ENCODE measurements at places on chromosomes 11 and 22. TPM values are rescaled to one million over a fixed set of nuclear protein-coding genes. Genes with fewer than 3 reads are reported as not detected.

- peak; percentile 73 for DNase-seq
These were observed 83.1 kb upstream of the MTNR1B start for GRCh38 chr11:92886243-92886905.

DNA sequence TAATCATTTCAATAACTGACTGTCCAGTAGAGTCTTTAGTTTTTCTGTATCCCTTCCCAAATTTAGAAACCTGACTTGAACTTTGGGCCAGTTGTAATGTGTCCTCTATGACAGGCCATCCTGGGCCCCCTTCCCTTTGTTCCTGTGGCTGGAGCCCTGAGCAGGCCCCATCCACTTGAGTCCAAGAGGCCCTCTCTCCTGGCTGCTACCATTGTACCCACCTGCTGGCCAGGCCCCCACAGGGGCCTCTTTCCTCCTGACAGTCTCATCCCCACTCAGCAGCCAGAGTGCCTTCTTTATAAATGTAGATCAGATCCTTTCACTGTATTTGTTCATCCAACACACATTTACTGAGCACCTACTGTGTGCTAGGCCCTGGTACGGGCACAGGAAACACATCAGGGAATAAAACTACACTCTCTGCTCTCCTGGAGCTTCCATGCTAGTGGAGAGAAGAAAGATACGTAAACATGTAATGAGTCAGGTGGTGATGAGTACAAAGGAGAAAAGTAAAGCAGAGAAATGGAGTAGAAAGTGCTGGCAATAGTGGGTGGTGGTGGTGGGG is 2.7 kb upstream of the LRP5 start:
- DNase-seq: no peak

- DNase-seq: peak; percentile 64
These were observed 1.1 kb upstream of the FBXO7 start for GRCh38 chr22:32473388-32473952.

DNA sequence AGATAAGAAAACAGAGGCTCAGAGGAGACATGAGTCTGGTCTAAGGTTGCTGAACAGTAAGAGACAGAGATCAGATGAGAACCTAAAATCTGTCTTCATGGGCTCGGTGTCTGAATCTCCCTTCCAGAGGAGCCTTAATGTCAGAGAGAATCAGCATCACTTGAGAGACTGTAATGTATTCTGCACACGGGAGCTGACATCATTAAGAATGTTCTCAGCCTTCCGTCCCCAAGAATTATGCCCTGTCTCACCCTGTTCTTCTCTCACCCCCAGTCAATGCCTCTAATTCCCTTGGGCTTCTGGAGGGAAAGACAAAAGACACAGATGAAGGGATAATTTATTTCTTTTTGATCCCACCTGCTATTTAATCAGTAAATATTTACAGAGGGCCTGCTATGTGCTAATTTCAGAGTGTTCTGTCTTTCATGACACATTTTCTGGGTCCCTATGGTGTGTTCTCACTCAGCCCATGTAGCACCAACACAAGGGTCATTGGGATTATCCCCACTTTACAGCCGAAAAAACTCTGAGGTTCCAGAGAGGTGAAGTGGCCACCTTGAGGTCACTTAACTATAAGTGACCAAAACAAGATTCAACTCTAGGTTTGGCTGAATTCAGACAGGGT is 61.8 kb downstream of the CD82 start:
- no peak for DNase-seq

DNA sequence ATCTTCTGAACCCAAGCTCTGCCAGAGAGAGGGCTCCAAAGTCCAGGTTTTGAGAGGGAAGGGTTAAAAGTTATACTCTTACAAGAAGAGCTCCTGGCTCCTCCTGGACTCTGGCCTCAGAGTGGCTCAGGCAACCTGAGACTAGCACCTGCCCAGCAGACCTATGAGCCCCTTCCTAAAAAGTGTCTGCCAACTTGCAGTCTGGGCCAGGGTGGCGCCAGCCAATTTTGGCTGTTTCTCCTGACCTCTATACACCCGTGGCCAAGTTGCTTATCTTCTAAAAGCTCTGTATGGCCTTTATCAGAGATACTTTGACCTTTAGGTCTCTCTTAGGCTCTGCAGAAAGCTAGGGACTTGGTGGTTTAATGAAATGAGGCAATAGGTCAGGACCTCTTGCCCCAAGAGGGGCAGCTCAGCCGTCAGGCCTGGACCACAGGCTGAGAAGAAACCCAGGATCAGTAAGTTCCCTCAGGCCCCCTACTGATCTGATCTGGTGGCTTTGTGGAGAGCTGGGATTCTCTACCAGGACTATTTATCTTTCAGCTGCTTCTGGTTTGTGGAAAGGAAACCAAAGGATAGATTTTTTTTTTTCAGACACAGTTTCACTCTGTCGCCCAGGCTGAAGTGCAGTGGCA is 10.3 kb upstream of the UCP3 start:
- DNase-seq: no peak

- DNase-seq: no peak
These were observed 27.4 kb upstream of the SYT8 start for GRCh38 chr11:1807264-1807995.

DNA sequence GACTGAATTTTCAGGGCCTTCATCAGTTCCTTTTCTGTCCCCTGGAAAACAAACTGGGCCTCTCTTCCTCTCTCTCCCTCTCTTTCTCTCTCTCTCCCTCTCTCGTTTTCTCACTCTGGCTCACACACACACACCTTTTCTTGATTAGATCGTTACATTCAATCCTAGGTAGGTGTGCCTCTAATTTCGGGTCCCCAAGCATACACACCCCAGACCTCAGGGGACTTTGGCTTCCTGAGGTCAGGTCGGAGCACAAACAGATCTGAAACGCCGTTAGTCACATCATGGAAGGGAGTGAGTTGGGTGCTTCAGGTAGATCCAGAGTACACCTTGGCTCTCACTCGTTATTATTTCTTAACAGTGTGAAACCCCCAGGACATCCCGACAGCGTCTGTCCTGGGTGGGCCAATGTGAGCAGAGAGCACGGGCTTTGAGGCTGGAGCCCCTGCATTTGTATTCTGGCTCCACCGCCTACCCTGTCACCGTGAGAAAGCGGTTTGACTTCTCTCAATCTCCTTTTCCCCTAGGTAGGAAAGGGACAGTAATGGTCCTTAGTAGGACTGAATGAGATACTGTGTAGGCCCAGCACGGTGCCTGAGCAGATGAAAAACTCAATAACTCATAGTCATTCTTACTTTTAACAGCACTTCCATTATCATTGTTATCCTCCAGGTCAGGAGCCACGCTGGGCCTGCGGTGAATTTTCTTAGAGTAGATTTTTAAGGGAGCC is 37.3 kb upstream of the POU2AF1 start:
- DNase-seq: no peak

- no peak for DNase-seq
These were observed 34.6 kb downstream of the SPECC1L start for GRCh38 chr22:24305260-24305692.

DNA sequence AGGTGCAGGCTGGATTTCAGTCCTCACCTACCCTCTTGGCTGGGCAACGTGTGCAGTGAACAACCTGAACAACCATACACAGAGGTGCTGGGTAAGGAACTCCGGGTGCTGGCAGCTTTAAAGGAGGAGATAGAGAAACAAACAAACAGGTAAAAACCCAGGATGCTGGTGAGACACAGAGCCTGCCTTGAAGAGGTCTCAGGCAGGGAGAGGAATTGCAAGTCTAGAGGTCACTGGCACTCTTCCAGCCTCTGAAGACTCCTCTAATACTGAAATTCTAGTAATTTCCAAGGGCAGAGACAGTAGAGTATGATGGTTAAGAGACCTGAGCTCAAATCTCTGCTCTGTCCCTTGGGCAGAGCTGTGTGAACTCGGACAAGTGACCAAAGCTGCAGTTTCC is 192.5 kb downstream of the CEP164 start:
- DNase-seq: no peak

DNA sequence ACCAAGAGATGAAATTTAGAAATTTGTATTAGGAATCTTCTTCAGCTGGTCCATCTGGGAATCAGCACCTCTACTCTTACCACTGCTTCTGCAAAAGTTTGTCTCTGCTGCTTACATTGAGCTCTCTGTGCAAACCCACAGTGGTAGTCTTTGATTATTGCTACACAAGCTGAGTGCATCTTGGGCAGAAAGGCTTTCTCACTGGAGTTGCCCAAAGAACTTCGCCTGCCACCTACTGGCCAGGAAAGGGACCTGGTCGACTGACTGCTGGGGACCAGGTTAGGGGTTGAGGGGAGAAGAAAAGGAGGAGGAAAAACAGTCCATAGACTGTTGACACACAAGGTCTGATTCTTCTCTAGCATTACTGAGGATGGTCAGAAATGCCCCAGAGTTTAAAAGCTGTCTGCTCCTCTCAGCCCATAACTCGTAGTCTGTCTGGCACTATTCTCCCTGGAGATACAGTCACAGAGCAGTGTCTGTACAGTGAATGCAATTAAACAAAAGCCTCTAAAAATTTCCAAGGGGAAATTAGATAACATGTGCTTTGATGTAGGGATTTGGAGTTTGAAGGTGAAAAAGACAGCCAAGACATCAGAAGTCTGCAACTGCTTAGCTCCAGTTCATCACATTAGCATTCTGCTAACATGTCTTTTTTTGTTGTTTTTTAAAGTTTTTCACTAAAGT is 215.0 kb upstream of the CTSC start:
- DNase-seq: peak; percentile 73

- no peak for DNase-seq
These were observed 1.4 kb downstream of the TNKS1BP1 start for GRCh38 chr11:57323167-57323854.

DNA sequence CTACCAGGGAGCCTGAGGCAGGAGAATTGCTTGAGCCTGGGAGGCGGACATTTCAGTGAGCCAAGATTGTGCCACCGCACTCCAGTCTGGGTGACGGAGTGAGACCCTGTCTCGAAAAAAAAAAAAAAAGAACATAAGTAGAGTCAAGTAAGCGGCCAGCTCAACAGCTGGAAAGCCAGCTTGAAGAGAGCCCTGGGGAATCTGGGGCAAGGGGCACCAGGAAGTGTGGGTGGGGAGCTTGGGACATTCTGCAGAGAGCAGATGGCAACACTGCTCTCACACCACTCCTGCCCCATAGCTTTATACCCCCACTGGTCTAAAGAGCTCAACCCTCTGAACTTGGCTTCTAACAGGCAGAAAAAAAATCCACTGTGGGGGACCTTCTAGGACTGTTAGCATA is 505.6 kb downstream of the BUD13 start:
- DNase-seq: no peak

DNA sequence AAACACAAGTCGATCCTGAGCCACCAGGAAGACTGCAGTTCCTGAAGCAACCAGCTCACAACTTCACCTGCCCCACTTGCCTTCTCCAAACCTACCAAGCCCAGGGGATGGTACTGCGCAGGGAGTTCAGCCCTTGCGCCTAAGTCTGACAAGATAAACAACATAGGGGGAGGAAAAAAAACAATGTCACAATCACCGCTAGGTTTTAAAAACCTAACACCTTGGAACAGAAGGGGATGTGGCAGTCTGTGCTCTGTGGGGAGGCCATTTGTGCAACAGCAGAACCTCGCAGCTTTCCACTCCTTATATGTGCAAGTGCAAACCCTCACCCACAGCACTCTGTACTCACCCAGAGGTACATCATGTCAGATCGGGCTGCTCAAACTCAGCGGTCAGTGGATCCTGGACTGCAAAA is 134.2 kb downstream of the RBFOX2 start:
- peak; percentile 12 for DNase-seq

- no peak for DNase-seq
These were observed 585 bp downstream of the CYB5R3 start for GRCh38 chr22:42648368-42649245.

DNA sequence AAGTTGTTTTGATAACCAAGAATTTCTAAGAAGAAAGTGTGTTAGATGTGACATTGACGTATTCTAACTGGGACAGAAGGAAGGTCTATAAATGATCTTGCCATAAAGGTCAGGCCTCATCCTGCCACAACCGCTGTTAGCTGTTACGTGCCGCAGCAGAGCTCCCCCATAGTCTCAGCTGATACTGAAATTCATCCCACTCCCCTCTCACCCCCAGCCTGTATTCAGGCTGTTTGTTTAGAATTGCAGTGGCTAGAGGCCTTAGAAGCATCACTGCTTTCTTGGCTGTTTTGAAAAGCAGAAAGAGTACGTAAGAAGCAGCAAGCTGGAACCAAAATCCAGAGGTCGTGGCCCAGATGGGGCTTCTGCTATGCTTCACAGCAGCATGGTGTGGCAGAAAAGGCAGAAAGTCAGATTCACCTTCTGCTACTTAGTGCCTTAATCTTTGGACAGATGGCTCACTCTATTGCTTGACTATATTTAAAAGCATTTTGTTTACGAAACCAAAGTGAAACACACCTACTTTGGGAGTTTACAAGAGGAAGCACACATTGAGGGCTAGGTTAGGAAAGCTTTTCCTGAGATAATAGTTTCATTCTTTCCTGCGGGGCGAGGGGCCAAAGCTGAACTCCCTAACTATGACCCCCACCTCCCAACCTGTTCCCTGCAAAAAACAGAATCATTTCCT is 950 bp upstream of the LAYN start:
- no peak for DNase-seq

DNA sequence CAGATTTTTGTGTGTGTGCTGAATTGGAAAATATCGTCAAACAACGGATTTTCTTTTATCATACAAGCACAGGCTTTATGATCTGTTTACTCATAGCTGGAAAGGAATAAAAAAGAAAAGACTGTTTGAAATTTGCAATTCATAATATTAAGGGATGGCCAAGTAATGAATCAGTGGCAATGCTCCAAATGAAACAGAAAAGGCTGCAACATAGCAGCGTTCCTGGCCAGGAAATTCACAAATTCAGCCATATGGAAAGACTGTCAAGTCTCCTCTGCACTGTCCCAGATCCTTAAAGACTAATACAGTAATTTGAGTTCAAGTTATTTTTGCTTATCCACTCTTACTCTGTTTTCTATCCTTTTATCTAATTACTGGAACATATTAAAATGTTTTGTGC is 98.2 kb downstream of the MSANTD4 start:
- DNase-seq: no peak

GRCh38 chr22:25119609-25120008 is 80.0 kb upstream of the CRYBB3 start:
- DNase-seq: no peak

DNA sequence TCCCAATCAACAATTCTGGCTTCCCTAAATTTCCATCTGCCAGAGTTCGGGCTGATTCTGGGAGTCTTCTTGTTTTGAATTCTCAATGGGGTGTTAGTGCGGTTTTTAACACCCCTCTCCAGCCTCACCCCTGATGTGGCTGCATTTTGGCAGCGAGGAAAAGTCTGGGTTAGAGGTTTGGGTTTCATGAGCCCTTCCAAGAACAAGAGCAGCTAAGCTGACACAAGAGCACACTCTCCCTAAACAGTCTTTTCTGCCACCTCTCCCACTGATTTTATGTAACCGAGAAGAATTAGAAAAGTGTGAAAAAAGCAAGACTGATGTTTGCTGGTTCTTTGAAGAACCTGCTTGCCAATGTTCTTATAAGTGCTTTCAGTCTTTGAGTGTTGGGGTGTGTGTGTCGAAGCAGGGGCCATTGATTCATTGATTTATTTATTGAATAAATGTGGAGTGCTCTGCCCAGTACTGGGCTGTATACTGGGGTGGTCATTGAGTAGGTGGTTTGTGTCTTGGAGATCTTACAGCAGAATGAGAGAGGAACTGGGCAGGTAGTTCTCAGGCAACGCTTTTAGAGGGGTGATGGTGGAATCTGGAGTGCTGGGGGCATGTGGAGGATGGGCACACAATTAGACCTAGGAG is 101.5 kb downstream of the TRAF6 start:
- no peak for DNase-seq

TRIM29 gene
- total RNA-seq: 0.11 TPM

PDGFD gene
- 2.9 TPM for total RNA-seq

PIH1D2 gene
- 3.5 TPM for total RNA-seq

RGL4 gene
- not detected for total RNA-seq

PPFIBP2 gene
- total RNA-seq: 4.6 TPM

All from neural progenitor cell (in vitro differentiated cells).